ENCODE measurements at places on chromosomes 6 and 20.

DNA sequence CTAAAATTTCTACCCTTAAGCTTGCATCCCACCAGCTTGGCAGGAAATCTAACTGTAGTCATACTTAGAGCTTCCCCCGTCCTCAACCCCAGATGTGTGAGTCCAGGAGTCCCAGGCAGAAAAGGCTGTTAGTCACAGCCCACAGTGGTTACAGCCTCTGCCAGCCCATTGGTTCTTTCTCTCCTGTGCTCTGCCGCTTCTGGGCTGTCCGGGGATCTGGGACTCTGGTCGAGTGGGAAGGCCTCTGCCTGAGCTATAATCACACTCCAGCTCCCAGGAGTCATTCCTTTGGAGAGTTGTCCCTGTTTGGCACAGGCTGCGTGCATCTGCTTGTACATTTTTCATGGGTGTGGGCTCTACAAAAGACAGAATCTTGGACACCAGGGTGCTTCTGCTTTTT lies 45.6 kb upstream of the FYN start:
- DNase-seq: no peak

- DNase-seq: no peak
Observed at GRCh38 chr20:51461306-51461705, 81.2 kb downstream of the NFATC2 start.

DNA sequence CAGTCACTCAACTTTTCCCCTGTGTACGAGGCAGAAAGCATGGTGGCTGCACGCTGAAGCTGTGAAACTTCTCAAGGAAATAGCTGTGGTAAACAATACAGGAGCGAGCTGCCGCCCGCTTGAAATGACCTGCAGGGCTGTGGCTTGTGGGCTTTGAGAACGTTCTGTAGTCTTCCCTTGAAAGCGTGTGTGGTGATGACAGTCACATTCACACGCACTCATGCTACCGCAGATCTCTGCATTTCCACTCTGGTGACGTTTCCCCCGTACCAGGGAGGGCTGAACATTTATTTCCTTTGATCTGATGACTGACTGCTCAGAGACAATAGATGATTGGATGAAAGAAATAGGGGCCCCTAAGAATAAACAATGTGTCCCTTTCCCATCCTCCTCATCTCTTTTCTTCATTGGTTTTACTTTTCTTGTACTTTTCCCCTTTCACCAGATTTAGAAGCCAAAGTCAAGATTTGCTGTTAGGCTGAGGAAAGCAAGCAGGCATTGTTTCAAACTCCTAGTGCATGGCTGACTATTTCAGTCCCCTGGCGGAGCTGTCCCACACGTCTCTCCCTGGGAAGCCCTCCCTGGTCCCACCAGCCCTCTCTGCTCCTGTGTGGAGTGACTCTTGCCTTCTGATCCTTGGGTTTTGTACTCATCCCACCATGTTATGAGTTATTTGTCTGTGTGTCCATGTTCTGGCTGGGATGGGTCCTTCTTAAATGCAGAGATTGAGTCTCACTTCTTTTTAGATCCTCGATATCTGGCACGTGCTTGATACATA lies 3.9 kb downstream of the SYTL3 start:
- no peak for DNase-seq

DNA sequence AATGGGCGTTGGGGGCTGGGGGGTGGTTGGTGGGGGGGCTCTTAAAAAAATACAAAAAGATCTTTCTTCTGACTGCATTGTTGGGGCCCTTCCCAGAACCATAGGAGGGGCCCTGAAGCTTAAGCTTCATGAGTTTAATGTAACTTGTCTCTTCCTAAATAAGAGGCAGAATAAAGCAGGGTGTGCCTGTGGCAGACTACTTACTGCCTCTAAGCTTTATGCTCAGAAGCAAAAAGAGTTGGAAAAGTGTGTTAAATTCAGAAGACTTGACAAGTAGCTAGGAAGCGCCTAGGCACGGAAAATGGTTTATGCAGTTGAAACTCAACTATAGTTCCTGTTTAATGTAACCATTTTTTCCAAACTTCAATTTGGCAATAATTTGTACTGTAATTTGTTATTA lies 44.5 kb downstream of the TIAM2 start:
- no peak for DNase-seq

- no peak for DNase-seq
Observed at GRCh38 chr20:61159957-61160686, 91.9 kb upstream of the CDH4 start.

- no peak for DNase-seq
Observed at GRCh38 chr6:169589699-169590257, 112.1 kb downstream of the WDR27 start.

DNA sequence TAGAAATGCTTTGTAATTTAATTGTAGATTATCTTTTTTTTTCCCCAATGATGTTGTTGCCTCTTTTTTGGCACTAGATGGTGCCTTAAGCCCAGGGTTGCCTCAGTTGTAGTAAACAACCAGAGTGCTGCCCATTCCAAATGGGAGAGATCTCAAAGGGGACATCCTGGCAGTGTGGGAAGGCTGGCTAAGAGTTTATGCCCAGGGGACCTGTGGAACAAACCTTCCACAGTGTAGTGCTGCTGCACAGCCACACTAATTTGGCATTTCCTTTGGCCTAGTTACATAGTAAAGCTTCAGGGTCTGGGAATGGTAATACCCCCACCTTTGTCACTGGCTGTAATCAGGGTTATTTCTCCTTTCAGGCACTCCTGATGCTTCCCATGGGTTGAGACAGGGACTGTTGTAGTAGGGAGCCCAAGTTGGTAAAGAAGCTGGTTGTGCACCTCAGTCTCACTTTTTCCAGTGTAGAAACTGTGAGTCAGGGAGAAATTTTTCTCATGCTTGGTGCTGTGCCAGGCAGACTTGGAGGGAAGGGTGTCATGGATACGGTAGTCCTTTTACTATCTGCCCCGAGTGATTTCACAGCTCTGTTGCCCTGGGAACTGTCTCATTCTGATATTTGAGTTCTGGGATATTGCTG lies 177.8 kb upstream of the ECI2 start:
- DNase-seq: no peak

DNA sequence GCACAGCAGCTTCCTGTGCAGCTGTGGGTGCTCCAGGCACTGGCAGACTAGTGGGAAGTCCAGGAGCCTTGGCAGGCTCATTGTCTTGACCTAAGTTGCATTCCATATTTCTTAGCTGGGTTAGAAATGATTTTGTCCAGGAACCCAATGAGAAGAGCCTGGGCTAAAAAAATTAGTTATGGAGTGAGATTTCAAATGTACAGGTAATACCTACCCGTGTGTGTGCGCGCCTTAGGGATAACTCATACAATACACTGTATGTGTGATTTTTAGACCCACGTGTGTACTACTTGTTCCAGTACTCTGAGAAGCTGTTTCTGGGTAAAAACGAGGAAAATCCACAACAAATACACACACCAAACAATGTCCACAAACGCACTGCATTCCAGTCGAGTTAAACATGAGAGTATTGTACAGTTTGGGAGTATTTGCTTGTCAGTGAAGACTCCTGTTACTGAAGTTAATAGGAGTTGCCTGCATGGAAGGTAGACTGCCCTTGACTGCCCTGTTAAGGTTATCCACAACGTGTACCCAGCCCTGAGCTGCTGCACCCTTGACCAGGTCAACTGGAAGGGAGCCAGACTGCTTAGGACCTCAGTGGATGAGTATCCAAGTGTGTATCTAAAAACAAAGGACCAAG lies 1.4 kb downstream of the PAQR8 start:
- no peak for DNase-seq

GRCh38 chr6:119442776-119443184 lies 93.2 kb upstream of the MAN1A1 start:
- no peak for DNase-seq

- no peak for DNase-seq
Observed at GRCh38 chr6:84651583-84651982, 112.8 kb downstream of the TBX18 start.

DNA sequence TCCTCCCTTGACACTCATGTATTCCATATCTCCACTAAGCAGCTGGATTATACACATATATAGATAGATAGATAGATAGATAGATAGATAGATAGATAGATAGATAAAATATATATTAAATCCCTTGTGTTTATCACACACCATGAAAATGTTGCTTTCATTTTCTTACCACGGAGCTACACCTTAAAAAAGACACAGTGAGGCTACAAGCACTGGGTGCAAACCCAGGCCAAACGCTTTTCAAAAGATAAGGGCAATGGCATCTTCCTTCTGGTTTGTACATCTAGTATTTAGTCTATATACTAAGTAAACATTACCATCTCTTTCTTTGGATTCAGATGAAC lies 377.1 kb downstream of the ESR1 start:
- no peak for DNase-seq

DNA sequence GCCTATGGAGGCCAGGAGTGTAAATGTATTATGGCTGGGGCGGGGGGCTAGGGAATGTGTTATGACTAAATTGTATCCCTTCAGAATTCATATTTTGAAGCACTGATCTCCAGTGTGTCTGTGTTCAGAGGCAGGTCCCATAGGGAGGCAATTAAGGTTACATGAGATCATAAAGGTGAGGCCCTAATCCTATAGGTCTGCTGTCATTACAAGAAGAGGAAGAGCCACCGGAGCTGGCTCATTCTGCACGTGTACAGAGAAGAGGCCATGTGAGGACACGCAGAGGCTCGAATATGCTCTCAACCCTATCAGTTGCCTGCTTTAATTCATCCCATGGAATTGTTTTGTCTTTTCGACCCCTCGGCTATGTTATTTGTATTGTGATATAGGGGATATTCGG lies 76.9 kb downstream of the VTA1 start:
- no peak for DNase-seq

DNA sequence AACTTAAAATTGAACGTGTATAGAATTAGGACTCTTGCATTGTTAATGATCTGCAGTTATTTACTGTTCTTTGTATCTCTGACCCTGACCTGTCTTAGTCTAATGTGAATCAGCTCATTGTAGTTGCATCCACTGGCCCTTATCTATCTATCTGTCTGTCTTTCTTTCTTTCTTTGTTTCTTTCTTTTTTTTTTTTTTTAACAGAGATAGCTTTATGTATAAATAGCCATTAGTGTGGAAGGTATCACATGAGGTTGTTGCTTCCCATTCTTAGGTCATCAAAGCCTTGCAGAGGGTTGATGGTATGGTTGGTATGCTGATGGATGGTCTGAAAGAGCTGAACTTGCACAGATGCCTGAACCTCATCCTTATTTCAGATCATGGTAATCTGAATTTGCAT lies 59.9 kb downstream of the ENPP1 start:
- no peak for DNase-seq

DNA sequence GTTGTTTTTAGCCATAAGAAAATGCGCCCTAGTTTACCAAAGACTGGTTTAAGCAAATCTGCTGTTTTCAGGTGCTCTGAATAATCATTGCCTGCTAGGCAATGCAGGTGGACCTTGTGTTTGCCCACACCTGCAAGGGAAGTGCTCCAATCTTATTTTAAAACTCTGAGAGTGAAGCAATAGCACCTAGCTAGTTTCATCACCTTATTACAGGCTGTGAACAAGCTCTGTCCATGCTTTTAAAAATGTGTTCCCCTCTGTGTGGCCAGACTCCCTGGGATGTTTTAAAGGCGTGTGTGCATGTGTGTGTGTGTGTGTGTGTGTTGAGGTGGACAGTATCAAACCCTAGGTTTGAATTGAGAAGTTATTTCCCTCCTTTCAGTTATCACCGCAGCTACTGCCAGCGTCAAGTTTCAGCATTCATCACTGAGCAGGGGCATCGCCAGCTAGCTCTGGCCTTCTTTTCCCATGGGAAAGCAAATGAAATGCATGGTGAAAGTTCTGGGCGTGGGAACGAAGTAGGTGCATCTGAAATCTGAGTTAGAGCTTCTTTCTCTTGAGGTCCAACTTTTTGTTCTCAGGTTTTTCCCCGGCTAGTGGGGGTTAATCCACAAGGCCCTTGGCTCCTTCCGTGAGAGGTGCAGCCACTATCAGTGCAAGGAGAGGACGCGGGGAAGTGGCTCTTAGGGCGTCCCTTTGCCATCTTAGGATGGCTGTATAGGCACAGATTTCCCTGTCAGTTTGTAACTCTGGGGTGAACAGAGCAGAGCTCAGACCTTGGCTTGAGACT lies 30.8 kb downstream of the DUSP22 start:
- DNase-seq: no peak

All from frontal cortex (tissue), 4 donors.